AG09319 (cell line): ENCODE measurements at places on chromosomes 13 and 19.

DNA sequence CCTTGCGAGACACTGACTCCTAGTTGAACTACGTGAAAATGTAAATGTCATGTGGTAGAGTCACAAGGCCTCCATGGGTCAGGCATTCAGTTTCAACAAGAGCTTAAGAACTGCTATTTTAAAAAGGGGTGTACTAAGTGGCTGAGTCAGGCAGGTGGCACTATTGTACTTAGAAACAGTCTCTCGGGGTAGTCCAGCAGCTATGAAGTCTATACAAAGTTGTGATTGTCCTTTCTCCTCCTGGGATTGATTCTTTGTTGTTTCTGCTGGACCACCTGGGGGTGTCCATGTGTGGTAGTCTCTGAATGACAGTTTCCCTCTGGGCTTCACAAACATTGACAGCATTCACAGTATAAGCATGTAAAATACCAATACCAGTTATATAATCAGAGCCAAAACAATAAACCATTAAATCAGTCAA lies 33.0 kb downstream of the UGGT2 start:
- peak; percentile 20 for DNase-seq

DNA sequence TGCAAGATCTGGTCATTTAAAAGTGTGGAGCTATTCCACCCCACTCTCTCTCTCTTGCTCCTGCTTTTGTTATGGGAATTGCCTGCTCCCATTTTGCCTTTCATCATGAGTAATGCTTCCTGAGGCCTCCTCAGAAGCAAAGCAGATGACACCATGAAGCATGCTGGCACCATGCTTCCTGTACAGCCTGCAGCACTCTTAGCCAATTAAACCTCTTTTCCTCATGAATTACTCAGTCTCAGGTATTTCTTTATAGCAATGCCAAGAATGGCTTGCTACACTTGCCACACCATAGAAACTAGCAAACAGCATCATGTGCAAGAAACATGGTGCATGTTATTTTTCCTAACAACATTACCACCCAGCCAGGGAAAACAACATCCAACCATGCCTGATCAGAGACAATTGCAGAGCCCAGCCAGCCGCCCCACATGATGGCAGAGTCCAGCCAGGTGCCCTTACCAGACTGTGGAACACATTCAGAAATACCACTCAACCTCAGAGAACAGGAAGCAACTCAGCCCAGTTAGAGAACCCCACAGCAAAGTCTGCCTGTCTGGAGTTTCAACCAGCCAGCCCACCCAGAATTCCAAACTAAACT lies 36.9 kb downstream of the SYDE1 start:
- no peak for DNase-seq

DNA sequence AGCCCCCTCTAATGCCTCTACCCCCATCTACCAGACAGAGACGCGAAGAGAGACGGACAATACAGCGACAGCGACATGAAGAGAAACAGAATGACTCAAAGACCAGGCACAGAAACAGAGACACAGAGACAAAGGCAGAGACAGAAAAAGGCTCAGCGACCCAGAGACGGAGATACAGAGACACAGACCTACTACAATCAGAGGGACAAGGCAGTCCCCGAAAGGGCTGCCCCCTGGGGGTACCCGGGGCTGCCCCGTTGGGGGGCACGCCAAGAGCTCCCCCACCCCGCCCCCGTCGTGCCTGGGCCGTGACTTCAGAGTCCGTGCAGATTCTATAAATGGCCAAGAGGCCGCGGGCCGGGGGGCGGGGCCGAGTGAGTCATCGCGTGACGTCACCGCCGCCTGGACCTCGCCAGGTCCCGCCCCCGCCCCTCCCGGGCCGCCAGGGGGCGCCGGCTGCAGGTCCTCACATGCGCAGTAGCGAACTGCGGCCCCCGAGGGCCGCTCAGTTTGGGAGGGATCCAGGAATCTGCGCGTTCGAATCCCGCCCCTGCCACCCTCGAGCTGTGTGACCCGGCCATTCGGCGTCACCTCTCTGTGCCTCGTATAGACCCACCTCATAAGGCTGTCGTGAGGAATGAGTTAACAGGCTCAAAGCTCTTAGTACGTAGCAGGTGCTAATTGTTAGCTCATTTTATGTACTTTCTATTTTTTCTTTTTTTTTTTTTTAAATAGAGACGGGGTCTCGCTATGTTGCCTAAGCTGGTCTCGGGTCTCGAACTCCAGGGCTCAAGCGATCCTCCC lies 2.7 kb upstream of the CNN1 start:
- DNase-seq = peak; percentile 71

- DNase-seq = no peak
These were observed 7.4 kb upstream of the CNFN start for GRCh38 chr19:42397263-42398166.

GRCh38 chr19:55442372-55442961 lies 633 bp downstream of the SHISA7 start:
- no peak for DNase-seq

GRCh38 chr19:7703332-7703731 lies 1.4 kb upstream of the FCER2 start:
- DNase-seq = no peak

DNA sequence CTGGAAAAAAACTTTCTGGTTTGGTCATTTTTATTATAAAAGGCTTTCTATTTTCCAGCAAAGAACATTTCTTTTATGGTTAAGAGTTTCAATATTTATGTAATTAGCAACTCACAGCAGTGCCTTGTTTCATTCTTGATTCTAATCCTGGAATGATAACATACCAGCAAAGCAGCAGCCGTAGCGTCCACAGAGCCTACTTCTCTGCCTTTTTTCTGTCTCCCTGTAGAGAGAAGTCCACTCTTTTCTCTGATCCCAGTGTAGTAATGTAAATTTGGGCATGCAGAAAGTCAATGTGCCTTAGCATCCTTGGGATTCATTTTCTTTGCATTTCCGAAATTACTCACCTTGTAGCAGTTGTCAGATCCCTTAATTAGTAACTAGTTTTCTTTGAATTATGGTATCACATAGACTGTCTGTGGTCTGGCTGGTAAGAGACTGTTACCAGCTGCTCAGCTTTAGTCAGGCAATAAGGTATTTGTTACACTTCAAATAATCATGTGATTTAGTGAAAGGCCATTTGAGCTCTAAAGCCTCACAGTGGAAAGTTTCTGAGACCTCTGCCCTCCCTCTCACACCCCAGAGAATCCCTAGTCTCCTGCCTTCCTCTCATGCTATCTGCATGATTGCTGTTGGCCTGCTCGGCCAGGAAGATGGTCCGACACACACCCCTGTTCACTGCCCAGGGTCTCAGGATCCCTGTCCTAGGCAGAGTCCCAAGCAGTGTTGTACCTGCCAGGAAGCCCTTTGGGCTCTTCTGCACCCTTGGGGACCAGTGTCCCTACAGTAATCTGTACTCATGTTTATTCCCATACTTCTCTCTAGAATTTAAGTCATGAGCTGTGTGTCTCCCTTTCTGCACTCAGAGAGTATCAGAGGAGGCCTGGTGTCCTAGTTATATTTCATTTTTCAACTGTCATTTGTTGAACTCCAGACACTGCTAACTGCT lies 86.3 kb downstream of the LRCH1 start:
- no peak for DNase-seq

DNA sequence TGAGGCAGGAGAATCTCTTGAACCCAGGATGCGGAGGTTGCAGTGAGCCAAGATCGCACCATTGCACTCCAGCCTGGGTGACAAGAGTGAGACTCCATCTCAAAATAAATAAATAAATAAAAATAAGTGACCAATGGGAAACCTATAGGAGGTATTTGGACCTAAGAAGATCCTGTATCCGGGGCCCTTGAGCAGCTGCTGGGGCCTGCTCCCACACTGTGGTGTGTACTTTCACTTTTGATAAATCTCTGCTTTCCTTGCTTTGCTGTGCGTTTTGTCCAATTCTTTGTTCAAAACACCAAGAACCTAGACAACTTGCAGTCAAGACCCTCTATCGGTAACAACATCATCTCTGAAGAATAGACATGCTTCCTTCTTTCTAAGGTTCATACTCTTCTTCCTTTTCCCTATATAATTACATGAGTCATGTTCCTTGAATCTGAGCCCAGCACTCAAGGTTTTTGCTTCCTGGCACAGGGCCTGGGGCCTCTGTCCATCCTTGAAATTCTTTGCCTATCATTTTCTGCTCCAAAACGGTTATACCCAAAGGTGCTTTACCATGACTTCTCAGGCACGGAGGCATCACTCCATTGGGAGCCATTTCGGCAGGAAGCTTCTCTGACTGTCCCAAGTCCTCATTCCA lies 14.2 kb upstream of the PNMA8C start:
- peak; percentile 34 for DNase-seq

GRCh38 chr19:5247957-5248705 lies 92.5 kb downstream of the PTPRS start:
- DNase-seq = no peak

GRCh38 chr13:40143106-40143505 lies 487.6 kb downstream of the COG6 start:
- no peak for DNase-seq

- DNase-seq = no peak
These were observed 2218.8 kb downstream of the PCDH9 start for GRCh38 chr13:65011378-65011777.

- DNase-seq = no peak
These were observed 27.0 kb downstream of the POMP start for GRCh38 chr13:28685892-28686291.

- DNase-seq = no peak
These were observed 6.9 kb downstream of the KCTD12 start for GRCh38 chr13:76879203-76879882.

DNA sequence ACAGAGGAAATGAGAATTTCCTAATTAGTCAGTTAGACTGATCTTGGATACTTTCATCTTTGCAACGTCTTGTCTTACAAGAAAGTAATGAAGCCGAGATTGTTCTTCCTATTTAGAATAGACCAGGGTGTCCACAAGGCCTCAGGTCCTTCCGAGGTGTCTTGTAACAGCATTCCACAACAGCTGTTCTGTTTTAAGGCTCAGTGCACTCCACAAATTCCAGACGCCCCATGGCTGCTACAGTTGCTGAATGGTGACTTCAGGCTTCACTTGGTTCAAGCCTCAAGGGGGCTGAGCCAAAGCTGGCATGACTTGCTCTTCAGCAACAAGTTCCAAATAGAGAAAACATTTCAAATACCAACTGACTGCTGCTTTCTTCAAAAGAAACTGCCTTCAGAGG lies 143.4 kb downstream of the SHISA2 start:
- no peak for DNase-seq

- DNase-seq = no peak
These were observed 386.6 kb downstream of the DIAPH3 start for GRCh38 chr13:59776924-59777690.

DNA sequence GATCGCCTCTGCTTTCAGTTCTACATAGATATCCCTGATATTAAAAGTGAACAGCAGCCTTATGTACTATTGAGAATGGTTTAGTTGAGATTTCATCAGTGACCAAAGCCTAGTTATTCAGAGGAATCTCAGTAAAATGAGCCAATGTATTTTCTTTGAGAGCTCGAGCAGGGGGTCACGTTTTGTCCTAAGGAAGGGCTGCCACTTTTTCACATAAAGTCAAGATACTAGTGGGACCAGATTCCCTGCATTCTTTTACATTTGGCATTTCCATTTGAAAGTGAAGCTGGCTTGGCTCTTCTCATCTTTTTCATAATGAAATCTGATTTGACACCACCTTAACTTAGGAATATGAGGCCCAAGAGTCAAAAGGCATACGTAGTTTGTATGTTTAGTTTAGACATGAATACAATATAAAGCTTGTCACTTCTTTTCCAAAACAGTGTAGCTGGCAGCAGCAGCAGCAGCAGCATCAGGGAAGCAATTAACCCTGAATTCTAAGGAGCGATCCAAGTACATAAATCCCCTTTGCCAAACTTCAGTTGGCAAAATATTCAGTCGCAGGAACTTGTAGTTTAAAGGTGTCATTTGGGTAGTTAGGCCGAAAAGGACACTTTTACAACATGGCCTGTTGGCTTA lies 1752.2 kb upstream of the PCDH20 start:
- DNase-seq = no peak

DNA sequence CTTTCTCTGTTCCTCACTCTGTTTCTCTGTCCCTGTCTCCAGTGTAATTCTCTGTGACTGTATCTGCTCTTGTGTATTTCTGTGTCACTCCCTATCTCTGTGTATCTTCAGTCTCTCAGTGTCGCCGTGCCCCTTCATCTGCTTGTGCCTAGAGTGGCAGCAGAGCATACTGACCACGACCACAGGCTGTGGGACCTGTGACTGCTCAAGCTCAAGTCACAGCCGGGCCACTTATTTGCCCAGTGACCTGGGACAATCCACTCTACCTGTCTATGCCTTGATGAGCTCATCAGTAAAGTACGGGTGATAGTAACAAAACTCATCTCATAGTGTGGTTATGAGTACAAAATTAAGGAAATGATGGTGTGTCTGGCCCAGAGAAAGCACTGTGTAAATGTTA lies 8.7 kb downstream of the TMEM147 start:
- DNase-seq = no peak

DNA sequence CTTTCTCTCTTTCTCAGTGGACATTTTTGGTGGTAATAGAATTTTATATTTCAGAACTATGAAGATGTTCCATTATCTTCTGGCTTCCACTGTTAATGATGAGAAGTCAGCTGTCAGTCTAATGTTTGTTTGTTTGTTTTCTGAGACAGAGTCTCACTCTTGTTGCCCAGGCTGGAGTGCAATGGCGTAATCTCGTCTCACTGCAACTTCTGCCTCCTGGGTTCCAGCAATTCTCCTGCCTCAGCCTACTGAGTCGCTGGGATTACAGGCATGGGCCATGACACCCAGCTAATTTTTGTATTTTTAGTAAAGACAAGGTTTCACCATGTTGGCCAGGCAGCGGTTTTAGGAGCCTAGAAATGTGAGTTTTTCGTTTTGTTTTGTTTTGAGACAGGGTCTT lies 4.7 kb downstream of the ZNF317 start:
- no peak for DNase-seq

DNA sequence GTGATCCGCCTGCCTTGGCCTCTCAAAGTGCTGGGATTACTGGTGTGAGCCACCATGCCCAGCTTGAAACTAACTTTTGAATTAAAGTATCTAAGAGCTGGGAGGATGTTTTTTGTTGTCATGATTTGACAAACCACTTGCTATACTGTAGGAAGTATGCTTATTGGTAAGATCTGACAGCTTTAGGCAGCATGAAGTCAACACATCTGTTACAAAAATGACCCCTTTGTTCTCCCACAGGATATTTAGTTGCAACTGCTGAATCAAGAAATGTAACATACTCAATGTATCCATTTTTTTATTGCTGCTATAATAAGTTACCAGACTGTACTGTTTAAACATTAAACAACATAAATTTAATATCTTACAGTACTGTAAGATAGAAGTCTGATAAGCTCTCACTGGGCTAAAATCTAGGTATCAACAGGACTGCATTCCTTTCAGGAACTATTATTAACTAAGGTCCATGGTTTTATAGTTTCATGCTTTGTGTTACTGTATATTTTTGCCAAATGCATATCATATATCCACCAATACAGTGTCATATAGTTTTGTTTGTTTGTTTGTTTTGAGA lies 22.8 kb upstream of the LRP3 start:
- no peak for DNase-seq
